ENCODE measurements at places on chromosomes 11 and 22. TPM values are rescaled to one million over a fixed set of nuclear protein-coding genes. Genes with fewer than 3 reads are reported as not detected.

GRCh38 chr11:27698872-27699241 is 1.4 kb downstream of the BDNF start:
- peak; percentile 89 for DNase-seq

DNA sequence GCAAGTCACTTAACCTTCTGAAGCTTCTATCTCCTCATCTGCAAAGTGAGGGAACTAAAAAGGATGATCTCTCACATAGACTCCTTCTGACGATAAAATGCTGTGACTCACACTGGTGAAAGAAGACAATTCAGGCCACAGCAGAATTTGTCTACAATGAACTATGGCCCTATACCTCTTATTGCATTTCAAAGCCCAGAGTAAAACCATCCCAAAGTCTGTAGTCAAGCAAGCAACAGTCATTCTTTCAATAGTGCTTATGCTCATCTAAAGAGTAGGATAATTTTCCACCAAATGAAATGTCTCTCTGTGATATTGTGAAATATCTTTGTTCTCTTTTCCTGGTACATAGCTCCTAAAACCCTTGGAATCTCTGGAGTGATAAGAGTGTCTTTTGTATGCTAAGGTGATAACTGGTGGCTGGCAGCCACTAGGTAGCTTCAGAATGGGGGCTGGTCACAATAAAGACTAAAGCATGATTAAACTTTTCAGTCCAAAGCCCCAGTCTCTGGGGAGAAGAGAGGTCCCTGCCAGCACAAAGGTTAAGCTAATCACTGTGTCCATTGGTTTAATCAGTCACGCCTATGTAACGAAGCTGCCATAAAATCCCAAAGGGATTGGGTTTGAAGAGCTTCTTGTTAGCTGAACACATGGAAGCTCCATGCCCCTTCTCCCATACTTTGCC is 30.8 kb downstream of the SYTL2 start:
- no peak for DNase-seq

GRCh38 chr11:128686745-128687177 is 7.1 kb upstream of the FLI1 start:
- DNase-seq: no peak

GRCh38 chr11:45285250-45285828 is 802 bp downstream of the SYT13 start:
- DNase-seq: no peak

- no peak for DNase-seq
These were observed 82.9 kb downstream of the KCNJ1 start for GRCh38 chr11:128784059-128784804.

GRCh38 chr11:119315131-119316015 is 1.6 kb downstream of the MCAM start:
- no peak for DNase-seq

CDC45 gene
- total RNA-seq: 7.5 TPM

Measured in MCF 10A (cell line).